NCI-H446 treated with DMSO at 0.1 percent for 48 hours (cell line): ENCODE measurements at places on chromosomes 7 and 10.

GRCh38 chr7:149669121-149669818 lies 104.1 kb downstream of the ZNF467 start:
- no peak for DNase-seq

DNA sequence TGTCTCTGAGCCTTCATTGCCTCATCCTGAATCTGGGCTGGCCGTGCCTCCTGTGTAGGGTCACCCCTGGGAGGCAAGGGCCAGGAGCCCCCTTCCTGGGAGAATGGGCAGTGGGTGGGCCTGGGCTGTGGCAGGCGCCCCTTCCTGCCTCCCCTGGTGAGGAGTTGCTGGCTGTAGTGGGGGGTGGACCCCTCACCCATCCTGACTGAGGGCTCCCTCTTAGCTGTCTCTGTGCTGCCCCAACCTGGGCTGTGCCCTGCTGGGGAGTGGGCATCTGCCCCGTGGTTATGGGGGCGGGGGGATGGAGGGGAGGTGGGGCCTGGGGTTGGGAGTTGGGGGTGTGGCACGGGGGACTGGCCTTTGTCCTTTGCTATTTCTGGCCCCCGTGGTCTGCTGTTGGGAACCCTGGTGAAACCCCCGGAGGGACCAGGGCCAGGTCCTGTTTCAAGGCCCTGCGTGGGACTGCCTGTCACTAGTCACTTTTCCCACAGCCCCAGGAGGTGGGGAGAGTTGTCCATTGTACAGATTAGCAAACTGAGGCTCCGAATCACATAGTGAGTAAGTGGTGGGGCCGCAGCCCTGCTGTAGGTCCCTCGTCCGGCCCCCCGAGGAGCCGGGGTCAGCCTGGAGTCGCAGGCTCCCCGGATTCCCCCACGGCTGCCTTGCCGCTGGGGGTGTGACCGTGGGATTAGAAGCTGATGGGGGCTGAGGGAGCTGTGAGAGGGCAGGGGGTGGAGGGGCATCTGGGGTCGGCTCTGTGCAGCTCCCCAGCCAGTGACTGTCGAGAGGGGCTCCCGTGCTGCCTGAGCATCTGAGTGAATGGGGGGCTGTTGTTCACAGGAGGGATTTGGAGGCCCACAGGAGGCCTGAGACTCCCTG lies 2.7 kb downstream of the TTYH3 start:
- DNase-seq = no peak

DNA sequence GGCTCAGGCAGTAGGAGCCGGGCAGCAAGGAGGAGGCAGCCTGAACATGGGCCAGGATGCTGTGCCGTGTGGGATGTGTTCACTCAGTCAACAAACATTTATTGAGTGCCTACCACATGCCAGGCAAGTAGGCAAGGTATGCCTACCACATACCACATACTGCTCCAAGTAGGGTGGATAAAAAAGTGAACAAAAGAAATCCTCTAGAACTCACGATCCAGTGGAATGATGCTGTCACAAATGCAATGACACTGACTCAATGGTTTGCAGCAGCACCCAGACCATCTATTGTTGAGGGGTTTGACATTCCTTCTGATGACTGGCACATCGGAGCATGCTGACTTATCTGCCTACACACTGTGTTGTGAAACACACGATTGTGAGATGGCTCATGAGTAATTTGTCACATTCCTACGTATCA lies 413.5 kb downstream of the NRG3 start:
- no peak for DNase-seq

DNA sequence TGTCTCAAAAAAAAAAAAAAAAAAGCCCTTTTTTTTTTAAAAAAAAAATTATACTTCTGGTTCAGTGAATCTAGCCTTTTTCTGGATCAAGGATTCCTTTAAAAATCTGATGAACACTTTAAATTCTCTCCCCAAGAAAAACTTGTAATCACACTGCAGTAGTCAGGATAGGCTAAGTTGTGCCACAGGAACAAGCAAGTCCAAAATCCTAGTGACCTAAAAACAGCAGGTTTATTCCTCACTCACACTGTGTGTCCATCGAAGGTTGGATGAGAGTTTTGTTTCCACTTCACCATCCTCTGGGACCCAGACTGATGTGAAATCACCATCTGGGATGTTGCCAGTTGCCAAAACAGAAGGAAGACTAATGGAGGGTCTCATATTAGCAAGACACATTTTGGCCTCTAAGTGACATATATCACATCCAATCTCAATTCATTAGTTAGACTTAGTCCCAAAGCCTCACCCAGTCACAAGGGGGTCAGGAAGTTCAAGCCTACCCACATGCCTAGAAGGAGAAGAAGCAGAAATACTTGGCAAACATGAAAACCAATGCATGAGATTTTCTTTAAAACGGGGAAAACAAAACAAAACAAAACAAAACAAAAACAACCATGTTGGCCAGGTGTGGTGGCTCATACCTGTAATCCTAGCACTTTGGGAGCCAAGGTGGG lies 32.7 kb downstream of the CYP17A1 start:
- no peak for DNase-seq

- DNase-seq = no peak
Measured at GRCh38 chr7:105336009-105336408, 52.7 kb downstream of the SRPK2 start.

GRCh38 chr7:82441669-82442478 lies 1.7 kb downstream of the CACNA2D1 start:
- DNase-seq = no peak

DNA sequence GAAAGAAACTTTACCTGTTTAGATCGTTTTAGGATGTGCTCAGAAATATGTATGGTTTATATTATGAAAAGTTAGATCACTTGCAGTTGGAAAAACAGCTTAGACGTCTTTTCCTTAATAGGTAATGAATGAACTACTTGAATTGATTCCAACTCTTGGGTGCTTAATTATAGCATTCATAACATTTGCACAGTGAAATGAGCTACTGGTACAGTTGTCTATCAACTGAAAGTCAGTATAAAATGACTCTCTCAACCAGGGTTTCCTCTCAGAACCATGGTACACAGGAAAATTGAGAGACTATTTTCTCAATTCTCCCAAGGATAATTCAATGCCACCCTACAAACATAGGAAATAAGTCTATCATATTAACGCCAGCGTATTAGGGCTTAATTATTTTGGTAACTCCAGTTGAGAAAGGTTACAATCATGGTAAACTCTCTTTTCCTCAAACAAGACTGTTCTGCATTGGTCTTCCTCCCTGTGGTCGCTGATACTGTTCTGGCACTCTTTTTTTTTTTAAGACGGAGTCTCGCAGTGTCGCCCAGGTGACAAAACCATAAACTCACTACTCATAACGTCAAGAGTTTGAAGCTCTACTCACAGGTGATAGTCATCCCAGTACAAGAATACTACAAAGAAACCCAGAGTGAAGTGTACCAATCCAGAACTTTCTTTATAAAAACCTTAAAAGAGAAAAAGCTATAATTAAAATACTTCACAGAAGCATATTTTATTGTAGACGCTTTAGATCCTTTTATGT lies 2.0 kb downstream of the ANLN start:
- peak; percentile 10 for DNase-seq

- no peak for DNase-seq
Measured at GRCh38 chr7:135601182-135601581, 43.5 kb downstream of the NUP205 start.

DNA sequence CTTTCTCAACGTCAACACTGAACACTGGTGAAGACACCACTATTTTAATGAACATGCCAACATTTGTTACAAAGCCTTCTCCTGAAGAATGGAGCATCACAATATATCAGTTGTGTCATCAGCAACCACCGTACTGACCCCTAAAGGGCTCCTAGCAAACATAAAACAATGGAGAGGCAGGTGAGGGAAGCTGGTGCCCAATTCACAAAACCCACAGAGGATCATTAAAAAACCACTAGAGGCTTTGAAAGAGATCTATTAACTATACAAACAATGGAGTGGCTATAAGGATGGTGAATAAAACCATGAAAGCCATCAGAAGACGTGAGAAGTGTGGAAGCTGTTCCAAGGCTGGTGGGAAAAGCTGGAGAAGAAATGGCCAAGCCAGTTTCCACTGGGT lies 150.8 kb downstream of the FAM107B start:
- no peak for DNase-seq

DNA sequence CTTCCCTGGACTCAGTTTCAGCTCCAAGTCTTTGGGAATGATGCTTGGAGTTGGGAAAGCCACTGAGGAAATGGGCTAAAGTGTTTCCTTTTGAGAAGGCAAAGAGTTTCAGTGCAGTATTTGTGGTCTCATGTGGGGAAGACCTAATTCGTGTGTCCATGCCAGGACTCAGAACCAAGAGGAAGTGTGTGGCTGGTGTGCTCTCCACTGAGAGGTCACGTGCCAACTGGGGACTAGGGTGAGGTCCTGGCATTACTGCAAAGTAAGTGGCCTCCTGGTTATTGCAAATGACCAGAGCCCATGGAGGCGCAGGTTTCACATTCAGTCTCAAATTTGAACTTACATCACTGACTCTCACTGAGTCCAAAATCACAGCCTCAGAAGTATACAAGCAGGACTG lies 48.6 kb upstream of the ITPRID1 start:
- no peak for DNase-seq

DNA sequence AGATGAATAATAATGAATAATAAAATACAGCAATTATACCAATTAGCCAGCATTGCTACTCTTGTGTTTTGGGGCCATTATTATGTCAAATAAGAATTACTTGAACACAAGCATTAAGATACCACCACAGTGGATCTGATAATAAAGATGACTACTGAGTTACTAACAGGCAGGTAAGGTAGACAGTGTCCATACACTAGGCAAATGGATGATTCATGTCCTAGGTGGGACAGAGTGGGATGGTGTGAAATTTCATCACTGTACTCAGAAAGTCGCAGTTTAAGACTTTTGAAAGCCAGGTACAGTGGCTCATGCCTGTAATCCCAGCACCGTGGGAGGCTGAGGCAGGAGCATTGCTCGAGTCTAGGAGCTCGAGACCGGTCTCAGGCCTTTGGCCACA lies 8.7 kb upstream of the UNC5B start:
- DNase-seq = no peak

- no peak for DNase-seq
Measured at GRCh38 chr10:16520900-16521299, 779 bp downstream of the C1QL3 start.

- DNase-seq = no peak
Measured at GRCh38 chr7:84799106-84799505, 387.8 kb downstream of the SEMA3D start.

DNA sequence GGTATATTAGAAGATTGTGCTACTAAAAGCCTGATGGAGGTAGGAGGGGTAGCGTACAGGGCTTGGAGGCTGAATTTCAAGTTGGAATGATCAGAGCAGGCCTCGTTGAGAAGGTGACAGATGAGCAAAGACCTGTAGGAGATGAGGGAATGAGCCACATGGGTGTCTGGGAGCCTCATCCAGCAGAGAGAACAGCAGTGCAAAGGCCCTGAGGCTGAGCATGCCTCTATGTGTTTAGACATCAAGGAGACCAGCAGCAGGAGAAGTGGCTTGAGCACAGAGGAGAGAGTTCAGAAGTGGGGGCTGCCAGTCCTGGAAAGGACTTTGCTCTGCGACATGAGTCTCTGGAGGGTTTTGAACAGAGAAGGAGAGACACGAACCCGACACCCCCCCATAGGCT lies 111.7 kb downstream of the TMEM130 start:
- no peak for DNase-seq

GRCh38 chr7:7992506-7992905 lies 23.9 kb downstream of the GLCCI1 start:
- DNase-seq = no peak

- no peak for DNase-seq
Measured at GRCh38 chr7:146002431-146003078, 114.0 kb upstream of the CNTNAP2 start.

GRCh38 chr7:30302656-30303311 lies 18.4 kb downstream of the ZNRF2 start:
- no peak for DNase-seq

DNA sequence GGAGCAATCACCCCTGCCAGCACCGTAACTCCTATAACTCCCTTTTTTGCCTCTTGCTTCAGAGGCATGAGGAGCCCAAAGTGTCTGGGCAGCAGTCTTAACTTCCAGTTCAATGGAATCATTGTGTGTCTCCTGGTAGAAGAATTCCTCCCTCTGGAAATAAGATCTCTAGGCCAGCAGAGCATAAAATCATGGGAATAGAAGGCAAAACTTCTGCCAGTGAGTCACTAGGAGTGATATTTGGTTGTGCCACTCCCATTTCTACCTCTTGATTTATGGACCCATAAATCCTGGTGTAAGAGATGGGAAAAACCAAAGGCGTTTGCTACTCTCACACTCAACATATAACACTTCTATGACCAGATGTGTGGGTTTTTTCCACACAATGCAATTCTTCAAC lies 104.9 kb upstream of the FAM180A start:
- no peak for DNase-seq

GRCh38 chr7:5348134-5349004 lies 65.6 kb downstream of the SLC29A4 start:
- no peak for DNase-seq

GRCh38 chr7:150511048-150511447 lies 3.6 kb upstream of the GIMAP7 start:
- DNase-seq = no peak

GRCh38 chr10:71948496-71949067 lies 15.6 kb upstream of the CHST3 start:
- no peak for DNase-seq

DNA sequence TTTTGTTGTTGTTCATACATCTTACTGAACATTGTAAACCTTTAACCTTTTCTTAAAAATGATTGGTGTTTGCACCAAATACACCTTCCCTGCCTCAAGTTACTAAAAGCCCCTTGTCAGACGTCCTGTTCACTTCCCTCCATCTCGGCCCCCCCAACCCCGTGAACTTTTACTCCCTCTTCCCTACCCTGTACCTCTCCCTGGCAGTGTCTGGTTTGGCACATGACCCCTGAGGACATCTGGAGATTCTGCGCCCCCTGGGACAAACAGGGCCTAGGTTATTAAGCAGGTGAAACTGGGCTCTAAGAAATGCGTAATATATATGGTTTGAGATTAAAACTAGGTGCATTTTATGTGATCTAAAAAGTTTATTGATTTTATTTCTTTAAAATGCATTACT lies 1.4 kb downstream of the PPP2R2D start:
- no peak for DNase-seq

GRCh38 chr7:30844916-30845315 lies 66.7 kb upstream of the AQP1 start:
- DNase-seq = no peak

- no peak for DNase-seq
Measured at GRCh38 chr7:157293413-157293788, 43.4 kb upstream of the DNAJB6 start.

GRCh38 chr10:17357781-17358180 lies 96.6 kb downstream of the ST8SIA6 start:
- DNase-seq = no peak
